ENCODE measurements at places on chromosomes 11 and 22. TPM values are rescaled to one million over a fixed set of nuclear protein-coding genes. Genes with fewer than 3 reads are reported as not detected.

DNA sequence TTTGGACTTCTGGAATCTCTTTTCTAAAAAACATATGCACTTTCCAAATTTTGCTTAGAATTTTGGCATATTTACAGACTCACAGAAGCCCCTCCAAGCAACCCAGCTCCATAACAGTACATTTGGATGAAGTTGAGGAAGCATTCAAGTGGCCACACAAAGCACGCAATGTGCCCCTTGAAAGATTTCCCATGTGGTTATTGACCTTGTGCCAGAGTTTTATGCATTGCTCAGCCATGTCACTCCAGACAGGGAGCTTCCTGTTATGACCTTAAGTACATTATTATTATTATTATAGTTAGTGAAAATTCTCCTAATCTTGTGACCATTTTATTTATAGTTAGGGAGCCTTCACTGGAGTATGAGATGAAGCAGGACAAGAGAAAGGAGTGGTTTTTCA lies 35.0 kb upstream of the BDNF start:
- no peak for DNase-seq

Gene ADORA2A
- 21.8 TPM for polyA plus RNA-seq

- no peak for DNase-seq
Observed at GRCh38 chr22:31747441-31747840, 2.5 kb downstream of the PRR14L start.

Gene OR8G1
- not detected for polyA plus RNA-seq

DNA sequence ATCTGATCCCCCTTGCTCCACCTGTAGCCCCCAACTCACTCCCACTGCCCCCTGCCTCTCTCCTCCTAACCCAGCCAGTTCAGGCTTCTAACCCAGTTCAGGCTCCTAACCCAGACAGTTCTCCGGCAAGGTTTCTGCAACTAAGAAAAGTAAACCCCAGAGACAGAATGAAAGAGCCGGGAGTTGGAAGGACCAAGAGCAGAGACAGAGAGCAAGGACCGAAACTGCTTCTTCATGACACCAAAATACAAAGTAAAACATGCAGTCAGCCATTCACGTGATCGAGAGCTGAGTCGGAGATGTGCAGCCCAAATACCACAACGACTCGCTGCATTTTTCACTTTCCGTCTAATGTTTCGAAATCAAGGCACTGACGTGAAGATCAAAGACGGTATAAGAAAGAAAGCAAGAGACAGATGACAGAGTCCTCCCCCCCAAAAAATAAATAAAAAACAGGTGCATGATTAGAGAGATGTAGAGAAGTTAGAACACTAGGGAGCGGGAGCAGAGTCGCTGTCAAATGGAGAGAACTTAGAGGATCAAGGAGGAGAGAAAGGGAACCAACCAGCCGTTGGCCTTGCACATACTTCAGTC lies 884 bp downstream of the IL10RA start:
- DNase-seq: peak; percentile 81

Gene FOXRED1
- polyA plus RNA-seq: 25.2 TPM

Gene NXPE4
- 0.02 TPM for polyA plus RNA-seq

DNA sequence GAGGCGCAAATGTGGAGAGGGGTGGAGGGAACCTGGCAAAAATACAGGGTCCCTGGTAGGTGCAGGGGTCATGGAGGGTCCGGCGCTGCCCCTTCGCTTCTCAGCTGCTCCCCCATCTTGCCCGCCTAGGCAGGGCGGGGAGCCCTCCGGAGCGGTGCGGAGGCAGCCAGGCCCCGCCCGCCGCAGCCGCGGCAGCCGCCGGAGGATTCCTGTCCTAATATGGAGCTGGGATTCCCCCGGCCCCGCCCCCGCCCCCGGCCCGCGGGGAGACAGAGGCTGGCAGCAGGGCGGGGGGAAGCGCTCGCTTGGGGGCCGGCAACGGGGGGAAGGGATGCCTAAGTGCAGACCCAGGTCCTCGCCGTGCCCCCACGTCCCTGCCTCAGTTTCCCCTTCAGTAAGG lies 1.0 kb upstream of the NPAS4 start:
- no peak for DNase-seq

DNA sequence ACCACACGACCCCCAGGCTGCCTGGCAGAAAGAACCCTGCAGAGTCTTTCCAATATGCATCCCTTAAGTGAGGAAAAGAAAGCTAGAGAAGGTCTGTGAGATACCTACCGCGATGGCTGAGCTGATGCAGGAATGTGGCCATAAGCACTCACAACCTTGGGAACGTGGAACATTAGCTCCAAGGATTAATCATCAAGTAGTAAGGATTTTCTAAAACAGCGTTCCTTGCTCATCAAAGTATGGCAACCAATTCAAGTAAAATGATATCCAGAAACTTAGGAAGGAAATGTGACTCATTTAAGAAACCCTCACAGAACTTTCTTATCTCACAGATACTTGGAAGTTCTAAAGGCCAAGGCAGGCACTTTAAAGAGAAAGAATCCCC lies 12.8 kb downstream of the PACSIN2 start:
- DNase-seq: no peak

- no peak for DNase-seq
Observed at GRCh38 chr11:15843309-15843872, 513.0 kb downstream of the SOX6 start.

Gene KRTAP5-2
- polyA plus RNA-seq: 0.11 TPM

Gene SHANK2
- polyA plus RNA-seq: 0.09 TPM

DNA sequence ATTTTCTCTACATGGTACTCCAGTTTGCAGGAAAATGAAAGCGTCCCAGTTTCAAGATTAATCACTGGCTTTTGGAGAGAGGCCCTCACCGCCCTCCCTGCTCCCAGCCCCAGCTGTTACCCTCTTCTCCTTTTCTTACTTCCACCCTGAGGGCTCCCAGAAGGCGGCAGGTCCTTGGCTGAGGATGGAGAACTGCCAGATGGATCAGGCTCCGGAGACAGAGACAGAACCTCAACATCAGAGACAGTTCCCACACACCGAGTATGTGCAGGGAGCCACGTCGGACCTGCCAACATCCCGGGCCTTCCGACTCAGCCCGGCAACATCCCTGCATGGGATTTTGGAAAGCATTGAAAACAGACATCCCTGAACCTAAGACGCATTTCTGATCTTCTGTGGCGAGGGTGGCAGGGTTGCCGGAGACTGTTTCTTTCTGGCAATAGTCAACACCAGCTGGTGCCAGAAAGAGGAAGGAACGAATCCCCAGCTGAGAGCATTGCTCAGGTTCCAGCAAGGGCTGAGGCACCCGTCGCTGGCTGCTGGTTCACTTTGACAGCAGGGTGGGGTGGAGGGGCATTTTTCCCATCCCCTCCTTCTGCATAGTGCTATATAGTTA lies 467.1 kb downstream of the MIAT start:
- no peak for DNase-seq

GRCh38 chr11:16925561-16926065 lies 88.6 kb downstream of the PLEKHA7 start:
- DNase-seq: no peak

DNA sequence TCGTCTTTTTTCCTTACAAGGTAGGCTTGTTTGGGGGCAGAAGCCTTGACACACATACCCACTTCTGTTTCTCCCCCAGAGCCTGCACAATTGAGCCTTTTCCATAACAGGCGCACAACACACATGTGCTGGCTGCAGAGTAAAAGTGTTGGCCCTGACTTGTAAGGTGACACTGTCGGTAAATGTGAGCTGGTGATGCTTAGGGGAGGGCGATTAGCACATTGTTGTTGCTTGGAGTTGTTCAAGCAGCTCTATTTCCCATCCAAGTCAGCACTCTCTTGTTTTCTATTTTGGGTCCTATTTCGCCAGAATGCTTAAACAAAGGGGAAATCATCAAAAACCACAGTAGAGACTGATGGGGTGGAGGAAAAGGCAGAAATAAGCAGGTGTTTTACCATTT lies 51.9 kb upstream of the PTPRJ start:
- DNase-seq: no peak

Gene ALX4
- polyA plus RNA-seq: 0.14 TPM

DNA sequence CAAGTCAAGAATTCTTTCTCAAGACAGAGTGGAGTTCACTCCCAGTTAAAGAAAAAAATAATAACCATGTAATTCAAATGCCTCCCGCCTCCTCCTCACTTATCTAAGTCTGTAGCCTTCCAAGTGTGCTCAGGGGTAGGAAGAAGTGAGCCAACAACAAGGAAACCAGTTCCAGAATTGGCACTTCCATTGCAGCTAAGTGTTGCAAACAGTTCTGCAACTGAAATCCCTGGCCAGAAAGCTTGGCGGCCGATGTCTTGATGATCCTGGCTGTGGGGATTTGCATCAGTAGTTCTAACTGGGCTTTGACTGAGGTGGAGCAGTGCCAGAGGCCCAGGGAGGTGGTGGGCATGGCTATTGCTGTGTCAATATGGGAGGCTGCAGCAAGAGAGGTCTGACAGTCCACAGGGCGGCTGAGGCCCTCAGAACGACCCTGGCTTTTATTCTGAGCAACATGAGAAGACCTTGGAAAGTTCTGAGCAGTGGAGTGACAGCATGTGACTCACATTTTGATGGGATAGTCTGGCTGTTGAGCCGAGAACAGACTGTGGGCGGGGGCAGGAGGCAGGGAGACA lies 19.2 kb downstream of the DHCR7 start:
- DNase-seq: no peak

Gene CCDC89
- polyA plus RNA-seq: 0.78 TPM

Gene OR8G5
- 0.14 TPM for polyA plus RNA-seq

- DNase-seq: no peak
Observed at GRCh38 chr22:45224331-45224730, 16.4 kb downstream of the KIAA0930 start.

- DNase-seq: no peak
Observed at GRCh38 chr22:36356708-36357624, 30.8 kb downstream of the MYH9 start.

DNA sequence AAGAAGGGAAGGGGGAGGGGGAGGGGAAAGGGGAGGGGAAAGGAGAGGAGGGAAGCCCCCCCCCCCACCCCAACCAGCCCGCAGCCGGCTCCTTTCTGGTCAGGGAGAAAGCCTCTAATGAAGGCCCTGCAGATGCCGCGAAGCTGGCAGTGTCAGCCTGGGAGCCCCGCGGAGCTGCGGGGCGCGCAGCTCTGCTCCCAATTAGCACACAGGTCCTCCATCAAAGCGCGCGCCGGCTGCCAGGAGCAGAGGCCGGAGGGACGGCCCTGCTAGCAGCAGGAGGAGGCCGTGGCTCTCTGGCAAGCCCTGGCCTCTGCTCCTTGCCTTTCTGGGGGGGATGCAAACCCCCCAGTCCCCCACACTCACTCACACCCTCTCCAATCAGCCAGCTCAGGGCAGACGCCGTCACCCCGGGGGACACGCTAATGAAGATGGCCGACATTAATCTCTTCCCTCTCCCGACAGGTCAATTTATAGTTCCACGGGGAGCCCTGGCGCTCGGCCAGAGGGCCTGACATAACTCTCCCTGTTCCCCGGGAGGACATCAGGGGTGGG lies 70.5 kb upstream of the TCF20 start:
- no peak for DNase-seq

Gene YPEL1
- polyA plus RNA-seq: 14.2 TPM

- no peak for DNase-seq
Observed at GRCh38 chr22:46738647-46739093, 618 bp upstream of the CERK start.

DNA sequence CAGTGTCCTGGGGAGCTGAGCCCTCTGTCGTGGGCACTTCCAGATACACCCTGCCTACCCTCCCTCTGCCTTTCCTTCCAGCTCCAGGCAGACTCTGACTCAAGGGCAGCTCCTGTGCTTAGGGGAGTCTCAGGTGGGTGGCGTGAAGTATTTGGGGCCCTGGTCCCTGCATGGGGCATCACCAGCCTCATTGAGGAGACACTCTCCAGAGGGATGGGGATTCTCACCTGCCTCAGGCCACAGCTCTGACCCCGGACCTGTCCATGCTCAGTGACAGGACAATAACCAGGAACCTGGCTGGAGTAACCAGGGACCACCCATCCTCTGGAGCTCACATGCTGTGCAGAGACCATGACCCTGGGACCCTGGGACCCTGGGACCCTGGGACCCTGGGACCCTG lies 41.2 kb downstream of the GGTLC2 start:
- DNase-seq: no peak

DNA sequence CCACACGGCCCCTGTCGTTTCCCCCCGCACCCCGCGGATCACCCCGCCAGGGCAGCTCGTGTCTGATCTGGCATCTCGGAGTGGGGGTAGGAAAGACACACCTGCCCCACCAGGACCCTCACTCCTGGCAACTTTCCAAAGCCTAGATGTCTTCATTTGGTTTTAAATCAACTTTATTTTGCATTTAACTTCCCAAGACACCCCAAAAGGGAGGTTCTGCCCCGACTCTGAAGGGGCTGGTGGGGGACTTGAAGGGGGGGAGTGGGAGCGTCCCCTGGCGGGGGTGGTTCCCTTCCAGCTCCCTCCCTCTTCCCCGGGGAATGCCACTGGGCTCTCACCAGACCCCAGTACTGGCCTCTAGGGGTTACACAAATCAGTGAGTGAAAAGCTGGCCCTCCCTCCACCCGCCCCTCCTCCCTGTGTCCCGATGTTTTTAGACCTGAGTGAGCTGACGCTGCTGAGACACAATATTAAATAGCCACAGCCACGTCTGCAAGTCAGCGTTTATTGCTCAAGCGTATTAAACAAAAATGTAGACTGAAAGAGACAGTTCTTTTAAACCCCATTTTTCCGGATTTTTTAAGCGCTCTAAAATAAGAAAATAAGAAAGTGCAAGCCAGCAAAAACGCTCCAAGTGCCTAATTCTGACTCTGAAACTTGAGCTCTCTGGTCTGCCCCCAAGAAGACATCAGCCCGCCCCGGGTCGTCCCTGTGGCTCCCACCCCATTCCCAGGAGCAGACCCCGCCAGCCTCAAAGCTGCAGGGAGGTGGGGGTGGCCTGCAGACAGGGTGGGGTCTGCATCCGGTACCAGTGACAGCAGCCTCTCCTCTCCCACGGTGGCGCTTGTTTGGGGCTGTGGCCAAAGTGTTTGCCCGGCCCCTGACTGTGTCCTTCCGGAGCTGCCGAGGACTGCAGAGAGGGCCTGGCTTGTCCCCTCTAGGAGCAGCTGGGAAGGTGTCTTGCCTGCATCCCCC lies 1.1 kb upstream of the TTLL8 start:
- no peak for DNase-seq

- no peak for DNase-seq
Observed at GRCh38 chr11:112962579-112963367, 1.6 kb downstream of the NCAM1 start.

Gene KDM4E
- polyA plus RNA-seq: not detected

Gene TTC9C
- polyA plus RNA-seq: 34.9 TPM

GRCh38 chr11:134915881-134916280 lies 503.8 kb upstream of the B3GAT1 start:
- no peak for DNase-seq

DNA sequence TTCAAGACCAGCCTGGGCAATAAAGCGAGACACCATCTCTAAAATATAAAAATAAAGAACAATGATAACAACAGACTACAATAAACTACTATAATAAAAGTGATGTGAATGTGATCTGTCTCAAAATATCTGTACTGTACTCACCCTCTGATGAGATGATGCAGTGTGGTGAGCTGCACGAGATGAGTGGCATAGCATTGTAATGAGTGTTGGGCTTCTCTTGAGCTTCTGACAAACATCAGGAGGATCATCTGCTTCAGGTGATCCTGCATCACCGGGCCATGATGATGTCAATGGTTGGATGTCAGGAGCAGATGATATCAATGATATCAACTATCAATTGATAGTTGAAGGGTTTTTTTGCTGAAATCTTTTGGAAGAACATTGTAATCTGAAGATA lies 52.4 kb upstream of the INCENP start:
- no peak for DNase-seq

Data from thymus (tissue), 14 donors.